Karpas-422 (cell line): ENCODE measurements at places on chromosomes 13 and 19.

- no peak for DNase-seq
Observed at GRCh38 chr19:34319785-34320184, 45.2 kb upstream of the GPI start.

- no peak for DNase-seq
Observed at GRCh38 chr13:79435561-79435990, 29.5 kb upstream of the RBM26 start.

DNA sequence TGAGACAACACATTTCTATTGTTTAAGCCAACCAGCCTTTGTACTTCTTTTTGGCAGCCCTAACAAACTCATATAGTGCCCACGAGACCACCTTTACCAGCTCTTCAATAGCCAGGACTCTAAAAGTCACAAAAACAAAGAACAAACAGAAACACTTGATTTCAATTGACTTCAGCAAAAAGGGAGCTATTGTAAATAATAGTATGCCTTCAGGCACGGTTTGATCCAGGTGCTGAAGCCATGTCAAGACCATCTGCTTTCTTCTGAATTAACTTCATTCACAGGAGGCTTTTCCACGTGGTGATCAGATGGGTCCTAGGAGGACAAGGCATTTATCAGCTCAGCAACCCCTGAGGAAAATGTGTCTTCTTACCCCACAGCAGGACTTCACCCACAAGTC lies 53.8 kb downstream of the TINCR start:
- no peak for DNase-seq

DNA sequence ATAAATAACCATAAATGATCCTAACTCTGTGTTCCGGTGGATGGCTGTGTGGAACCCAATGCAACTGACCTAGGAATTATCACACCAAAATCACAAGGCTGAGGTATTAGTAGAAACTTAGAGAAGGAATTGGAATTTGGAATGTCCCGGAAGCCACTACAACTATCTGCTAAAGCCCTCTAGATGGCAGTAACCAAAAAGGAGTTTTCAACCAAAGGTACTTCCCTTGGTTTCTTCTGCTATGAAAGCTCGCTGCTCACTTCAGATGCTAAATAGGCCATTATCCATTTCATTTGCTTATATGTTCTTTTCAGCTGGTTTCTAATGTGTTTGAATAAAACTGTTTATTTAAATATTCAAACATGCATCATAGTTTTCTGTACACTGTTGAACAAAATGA lies 1589.1 kb upstream of the SPRY2 start:
- peak; percentile 45 for DNase-seq

DNA sequence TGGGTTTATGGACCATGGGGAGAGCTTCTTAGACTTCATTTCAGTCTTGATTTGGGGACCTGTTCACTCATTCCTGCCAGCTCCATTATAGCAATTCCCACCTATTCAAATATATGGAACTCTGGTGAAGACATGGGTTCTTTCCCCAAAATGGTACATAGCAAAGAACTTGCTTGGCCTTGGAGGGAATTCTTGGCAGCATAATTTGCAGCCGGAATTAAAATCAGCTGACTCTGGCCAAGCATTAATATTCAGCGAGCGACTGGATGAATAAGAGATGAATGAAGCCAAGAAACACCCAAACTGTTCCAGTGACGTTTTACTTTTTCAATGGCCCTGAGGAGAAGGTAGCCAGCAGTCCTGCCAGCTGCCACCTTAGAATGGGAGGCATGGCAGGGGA lies 88.4 kb upstream of the SOX1 start:
- no peak for DNase-seq

DNA sequence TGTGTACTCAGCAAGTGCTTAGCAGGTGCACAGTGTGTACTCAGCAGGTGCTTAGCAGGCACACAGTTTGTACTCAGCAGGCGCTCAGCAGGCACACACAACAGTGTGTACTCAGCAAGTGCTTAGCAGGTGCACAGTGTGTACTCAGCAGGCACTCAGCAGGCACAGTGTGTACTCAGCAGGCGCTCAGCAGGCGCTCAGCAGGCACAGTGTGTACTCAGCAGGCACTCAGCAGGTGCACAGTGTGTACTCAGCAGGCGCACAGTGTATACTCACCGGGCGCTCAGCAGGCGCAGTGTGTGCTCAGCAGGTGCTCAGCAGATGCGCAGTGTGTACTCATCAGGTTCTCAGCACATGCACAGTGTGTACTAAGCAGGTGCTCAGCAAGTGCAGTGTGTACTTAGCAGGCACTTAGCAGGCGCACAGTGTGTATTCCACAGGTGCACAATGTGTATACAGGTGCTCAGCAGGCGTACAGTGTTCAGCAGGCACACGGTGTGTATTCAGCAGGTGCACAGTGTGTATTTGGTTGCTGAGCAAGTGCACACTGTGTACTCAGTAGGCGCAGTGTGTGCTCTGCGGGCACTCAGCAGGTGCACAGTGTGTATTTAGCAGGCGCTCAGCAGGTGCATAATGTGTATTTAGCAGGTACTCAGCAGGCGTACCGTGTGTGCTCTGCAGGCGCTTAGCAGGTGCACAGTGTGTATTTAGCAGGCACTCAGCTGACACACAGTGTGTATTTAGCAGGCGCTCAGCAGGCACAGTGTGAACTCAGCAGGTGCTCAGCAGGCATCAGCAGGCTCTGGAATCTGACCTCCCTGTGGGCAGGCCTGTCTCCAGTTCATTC lies 15.1 kb downstream of the CRTC1 start:
- no peak for DNase-seq

DNA sequence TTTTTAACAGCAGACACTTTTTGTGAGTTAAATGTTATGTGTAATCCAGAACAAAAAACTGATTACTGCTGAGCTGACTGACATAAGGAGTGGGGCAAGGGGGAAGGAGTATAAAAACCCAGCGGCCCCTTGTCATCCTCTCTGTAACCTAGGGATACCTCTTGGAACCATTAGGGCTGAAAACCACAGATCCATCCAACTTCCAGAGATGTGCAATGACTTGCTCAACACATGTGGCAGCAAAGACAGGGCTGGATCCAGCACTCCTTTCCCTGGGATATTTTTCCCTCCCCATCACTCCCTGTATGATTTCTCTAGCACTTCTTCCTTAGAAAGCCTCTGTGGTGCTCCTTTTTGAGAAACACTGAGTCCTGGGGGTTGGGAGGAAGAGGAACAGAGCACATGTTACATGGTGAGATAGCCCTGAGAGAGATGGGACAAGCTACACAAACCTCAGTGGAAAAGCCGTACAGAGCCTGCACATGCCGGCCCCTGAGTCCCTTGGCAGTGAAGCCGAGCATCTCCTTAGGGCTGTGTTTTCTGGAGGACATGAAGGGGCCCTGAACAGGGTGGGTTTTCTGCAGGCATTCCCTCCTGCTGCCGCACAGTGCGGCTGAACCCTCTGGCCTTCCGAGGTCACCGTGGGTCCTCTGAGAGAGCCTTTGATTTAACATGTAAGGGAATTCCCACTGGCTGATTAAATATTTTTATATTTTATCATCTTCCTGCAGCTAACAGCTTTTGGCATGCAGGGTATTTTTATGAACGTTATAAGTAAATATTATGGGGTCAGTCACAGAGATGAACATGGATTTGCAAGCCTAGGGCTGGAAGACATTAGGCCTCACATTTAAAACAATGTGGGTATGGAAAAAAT lies 219.9 kb downstream of the COG6 start:
- no peak for DNase-seq

GRCh38 chr13:112772539-112772909 lies 82.7 kb downstream of the ATP11A start:
- no peak for DNase-seq

DNA sequence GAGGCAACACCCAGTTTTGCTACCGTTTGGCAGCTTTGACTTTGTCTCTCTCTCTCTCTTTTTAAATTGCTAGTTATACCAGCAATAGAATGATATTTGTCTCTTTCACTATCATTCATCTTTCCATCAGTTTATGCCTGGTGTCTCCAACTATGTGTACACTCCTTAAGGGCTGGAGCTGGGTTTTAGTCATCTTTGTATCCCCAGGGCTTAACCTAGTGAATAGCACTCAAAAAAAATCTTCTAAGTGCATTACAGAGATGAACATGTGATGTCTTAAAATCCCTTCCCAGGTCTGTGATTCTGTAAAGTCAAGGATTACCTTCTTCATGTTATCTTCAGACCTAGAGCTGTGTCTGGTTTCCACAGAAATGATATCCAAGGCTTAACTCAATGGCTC lies 7.8 kb upstream of the UBL3 start:
- DNase-seq, result no peak

DNA sequence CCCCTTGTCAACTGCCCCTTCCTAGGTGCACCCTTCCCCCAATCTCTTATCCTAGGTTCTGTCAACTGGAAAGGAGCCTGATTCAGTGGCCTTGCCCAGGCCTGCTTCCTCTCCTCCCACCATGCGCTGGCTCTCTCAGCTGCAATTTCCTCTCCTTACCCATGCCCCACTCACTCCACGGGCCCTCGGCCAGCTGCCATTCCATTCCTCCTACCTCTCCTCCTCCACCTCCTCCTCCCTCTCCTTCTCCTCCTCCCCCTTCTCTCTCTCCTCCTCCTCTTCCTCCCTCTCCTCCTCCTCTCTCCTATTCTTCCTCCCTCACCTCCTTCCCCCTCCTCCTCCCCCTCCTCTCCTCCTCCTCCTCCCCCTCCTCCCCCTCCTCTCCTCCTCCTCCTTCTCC lies 9.6 kb upstream of the TIMM44 start:
- DNase-seq, result no peak

GRCh38 chr13:20840568-20840967 lies 62.0 kb downstream of the XPO4 start:
- DNase-seq, result no peak

GRCh38 chr13:49676581-49677298 lies 14.5 kb downstream of the EBPL start:
- DNase-seq, result no peak

- DNase-seq, result no peak
Observed at GRCh38 chr19:6864325-6864940, 22.9 kb upstream of the ADGRE1 start.

- DNase-seq, result no peak
Observed at GRCh38 chr19:17553256-17553655, 2.2 kb upstream of the COLGALT1 start.

- no peak for DNase-seq
Observed at GRCh38 chr19:58038688-58039204, 4.9 kb downstream of the ZSCAN1 start.

- no peak for DNase-seq
Observed at GRCh38 chr19:10891405-10892086, 20.2 kb downstream of the CARM1 start.

- DNase-seq, result no peak
Observed at GRCh38 chr19:55486043-55486970, 1.3 kb downstream of the NAT14 start.

DNA sequence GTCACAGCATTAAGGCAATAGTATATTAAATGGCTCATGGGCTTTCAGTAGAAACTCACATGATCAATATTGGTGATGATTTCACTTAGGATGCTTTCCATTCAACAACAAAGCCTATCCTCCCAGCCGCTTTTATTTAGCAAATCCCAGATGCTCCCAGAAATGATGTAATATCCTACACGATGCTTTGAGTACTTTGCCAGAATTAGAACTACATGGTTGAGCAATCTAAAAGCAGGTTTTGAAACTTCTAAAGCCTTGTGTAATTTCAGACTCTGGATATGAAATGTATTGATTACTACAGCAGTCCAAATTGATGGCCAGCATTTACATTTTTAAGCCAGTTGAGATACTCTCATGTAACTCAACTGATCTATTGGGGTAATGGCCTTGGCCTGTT lies 13.6 kb downstream of the DLEU7 start:
- no peak for DNase-seq

DNA sequence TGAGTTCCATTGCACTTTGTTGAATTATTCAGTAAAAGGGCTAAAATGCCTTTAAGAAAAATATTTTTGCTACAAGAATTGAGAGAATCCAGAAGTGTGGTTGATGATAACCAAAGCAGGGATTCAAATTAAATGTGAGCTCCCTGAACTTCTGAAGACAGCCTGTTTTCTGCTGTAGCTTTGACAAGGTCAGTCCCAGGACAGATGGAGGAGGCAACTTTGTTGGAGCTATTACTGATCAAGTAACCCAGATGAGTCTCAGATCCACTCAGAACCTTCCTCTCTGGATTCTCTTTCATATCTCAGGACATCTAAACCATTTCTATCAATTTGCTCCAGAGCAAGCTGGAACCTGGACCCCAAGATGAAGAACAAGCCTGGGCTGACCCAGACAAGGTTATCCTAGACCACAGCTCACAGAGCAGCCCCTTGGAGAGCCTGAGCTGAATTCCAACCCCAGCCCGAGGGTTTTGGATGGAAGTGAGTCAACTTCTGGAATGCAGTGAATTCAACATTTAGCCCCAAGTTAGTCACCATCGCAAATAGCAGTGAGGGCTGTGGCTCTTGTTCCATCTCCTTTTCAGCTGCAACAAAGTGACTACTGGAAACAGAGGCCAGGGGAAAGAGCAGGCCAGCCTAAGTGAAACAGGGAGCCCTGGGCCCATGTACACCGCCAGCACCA lies 137.8 kb upstream of the TSC22D1 start:
- no peak for DNase-seq

- no peak for DNase-seq
Observed at GRCh38 chr13:99037756-99038155, 59.9 kb upstream of the DOCK9 start.

DNA sequence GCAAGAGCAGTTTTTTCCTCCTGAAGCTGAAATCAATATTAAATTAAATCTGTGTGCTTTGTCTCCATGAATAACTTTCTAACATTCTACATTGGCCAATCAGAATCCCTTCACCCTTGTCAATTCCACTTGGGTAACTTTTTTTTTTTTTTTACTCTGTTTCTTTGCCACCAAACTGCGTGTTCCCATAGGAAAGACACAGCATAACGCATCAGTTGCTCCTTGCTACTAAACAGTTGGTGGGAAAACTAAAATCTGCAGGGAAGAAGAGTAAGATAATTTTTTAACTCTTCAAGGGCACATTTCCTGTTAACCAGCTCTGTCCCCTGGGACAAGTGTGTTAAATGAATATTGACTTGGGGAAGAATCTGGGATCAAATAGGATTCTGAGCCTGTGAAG lies 113.3 kb upstream of the SERP2 start:
- no peak for DNase-seq

DNA sequence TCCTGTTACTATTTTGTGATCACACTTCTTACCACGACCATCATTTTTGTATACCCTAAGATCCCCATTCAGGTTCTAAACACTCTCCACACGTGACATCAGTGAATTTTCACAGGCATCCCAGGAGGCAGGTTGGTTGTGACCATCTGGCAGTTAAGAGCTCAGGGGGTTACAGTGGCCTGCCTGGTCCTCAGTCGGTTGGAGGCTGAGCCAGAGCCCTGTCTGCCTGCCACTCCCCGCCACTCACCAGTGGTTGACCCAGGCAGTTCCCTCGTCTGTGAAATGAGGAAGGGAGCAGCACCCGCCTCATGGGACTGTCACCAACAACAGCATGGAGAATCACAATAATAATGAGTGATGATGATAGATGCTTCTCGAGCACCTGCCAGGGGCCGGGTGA lies 36.4 kb upstream of the EHD2 start:
- no peak for DNase-seq

GRCh38 chr19:38378866-38379265 lies 4.5 kb downstream of the PSMD8 start:
- DNase-seq, result no peak
